ENCODE measurements at places on chromosomes 4 and X. TPM values are rescaled to one million over a fixed set of nuclear protein-coding genes. Genes with fewer than 3 reads are reported as not detected.

Gene KIAA1210
- not detected for total RNA-seq

Gene CDX4
- not detected for total RNA-seq

DNA sequence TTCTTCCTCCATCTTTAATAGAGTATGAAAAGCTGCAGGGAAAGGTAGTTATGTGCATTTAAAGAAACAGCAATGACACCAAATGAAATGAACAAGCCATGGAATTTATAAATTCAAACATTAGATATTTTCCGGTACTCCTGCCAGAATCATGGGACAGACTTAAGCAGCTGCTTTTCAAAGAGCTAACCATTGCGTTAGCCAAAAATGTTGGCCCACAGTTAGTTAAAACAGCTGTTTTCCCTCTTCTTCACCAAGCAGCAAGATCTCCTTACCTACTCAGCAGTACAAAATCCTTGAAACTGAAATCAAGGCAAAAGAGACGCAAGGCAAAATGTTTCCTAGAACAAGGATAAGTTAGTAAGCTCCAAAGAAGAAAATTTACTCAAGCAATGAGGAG lies 64.0 kb downstream of the MANBA start:
- peaks cover 7% of the 10 kb centered on the region for H3K36me3 ChIP-seq
- H3K4me1 ChIP-seq: no peaks in the 10 kb centered on the region
- H3K27me3 ChIP-seq: no peaks in the 10 kb centered on the region
- no peak overlapping the region for H3K4me3 ChIP-seq
- DNase-seq: no peak

DNA sequence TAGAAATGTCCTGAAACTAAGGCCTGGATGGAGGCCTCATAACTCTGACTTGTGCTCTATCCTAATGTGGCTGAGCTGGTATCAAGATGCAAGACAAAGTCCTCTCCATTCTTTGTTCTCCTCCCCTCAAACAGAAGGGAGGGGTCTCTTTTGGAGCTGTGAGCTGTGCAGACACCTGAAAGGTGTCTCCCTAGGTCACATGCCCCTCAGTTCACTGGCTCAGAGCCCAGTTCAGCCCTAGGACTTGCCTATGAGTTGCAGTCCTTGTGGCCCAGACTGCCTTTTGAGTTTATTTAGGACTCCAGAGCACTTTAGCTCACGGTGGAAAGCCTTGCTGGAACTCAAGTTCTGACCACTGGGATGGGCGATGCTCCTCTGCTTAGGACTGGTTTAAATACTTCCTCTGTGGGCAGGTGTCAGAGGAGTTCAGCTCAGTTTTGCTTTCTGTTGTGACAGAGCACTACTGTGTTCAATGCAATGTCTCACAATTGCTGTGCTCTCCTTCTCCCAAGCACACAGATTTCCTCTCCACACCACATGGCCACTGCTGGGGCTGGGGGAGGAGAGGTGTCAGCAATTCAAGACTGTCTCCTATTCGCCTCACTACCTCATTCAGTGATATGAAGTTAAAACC lies 84.8 kb upstream of the ZNF827 start:
- no peak for DNase-seq
- no peak overlapping the region for H3K27ac ChIP-seq
- H3K4me1 ChIP-seq: peaks cover 2% of the 10 kb centered on the region
- no peak overlapping the region for H3K4me3 ChIP-seq

GRCh38 chr4:41989994-41990364 lies 351 bp upstream of the SLC30A9 start:
- peaks cover 11% of the 10 kb centered on the region for H3K36me3 ChIP-seq
- no peaks in the 10 kb centered on the region for H3K27me3 ChIP-seq
- H3K27ac ChIP-seq: peak overlapping the region; percentile 91
- peak overlapping the region; percentile 92 for H3K4me3 ChIP-seq
- H3K4me1 ChIP-seq: peaks cover 18% of the 10 kb centered on the region
- no peak for DNase-seq

DNA sequence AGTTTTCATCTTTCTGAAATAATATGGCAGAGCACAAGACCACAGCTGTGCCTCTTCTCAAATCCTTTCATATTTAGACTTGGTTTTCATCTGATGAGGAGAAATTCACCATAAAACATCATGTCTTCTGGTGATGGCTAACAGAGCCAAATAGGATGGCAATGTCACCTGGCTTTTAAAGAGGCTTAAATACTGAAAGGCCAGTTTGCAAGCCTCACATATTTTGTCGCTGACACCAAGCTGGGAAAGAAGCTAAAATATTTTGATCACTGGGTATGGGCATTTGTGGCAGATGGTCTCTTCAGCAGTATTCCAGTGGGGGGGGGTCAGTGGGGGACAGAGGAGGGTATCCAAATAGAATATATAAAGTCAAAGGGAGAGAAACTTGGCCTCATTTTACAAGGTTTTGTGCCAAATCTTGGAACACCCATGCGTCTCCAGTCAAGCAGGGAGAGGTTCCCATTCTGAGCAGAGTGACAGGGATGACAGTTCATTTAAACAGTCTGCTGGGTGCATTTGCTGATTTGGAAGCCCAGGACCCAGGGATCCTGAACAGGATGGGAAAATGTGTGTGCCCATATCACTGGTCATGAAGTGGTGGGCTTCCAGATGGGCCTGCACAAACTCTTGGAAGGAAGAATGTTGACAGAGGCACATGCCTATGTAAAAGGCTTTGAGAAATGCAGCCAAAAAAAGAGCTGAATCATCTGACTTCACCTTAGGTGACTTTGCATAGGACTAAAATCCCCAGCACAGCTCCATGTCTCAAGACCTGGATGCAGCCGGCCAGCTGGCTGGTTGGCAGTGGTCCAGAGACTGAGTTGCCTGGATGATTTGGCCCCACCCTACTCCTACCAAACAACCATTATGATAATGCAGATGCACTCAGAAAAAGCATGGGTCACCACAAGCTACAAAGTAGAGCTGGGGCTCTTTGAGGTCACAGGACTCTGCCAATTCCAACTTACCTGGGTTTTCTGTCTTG lies 484.4 kb upstream of the NR3C2 start:
- no peaks in the 10 kb centered on the region for H3K4me1 ChIP-seq
- no peak overlapping the region for H3K4me3 ChIP-seq
- H3K27me3 ChIP-seq: no peaks in the 10 kb centered on the region

DNA sequence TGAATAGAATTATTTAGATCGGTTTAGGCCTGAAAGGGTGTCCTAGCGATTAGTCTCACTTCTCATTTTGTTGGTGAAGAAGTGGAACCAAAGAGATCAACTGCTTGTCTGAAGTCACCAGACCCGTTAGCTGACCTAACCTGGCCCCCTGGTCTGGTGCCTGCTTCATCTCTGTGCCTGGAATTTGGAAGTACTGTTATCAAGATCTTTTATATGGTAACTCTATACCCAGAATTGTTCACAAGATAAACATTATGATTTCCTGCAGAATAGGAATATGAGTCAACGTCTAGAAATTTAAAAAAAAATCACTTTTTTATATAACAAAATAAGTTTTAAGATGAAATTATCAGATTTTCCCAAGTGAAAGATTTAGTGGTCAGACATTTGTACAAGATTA lies 37.2 kb downstream of the LRP2BP start:
- no peak for DNase-seq
- no peak overlapping the region for H3K27ac ChIP-seq
- no peaks in the 10 kb centered on the region for H3K27me3 ChIP-seq
- H3K4me3 ChIP-seq: no peak overlapping the region

All from activated naive CD8-positive, alpha-beta T cell treated with anti-CD3 and anti-CD28 coated beads for 36 hours (primary cell).